ENCODE measurements at places on chromosomes 4 and X. TPM values are rescaled to one million over a fixed set of nuclear protein-coding genes. Genes with fewer than 3 reads are reported as not detected.

POF1B gene
- total RNA-seq = 2.1 TPM

RTL9 gene
- total RNA-seq = 0.13 TPM

SMR3B gene
- not detected for total RNA-seq

HPGD gene
- total RNA-seq = 81.0 TPM

NXF2B gene
- not detected for total RNA-seq

MTMR8 gene
- 0.53 TPM for total RNA-seq

PDE5A gene
- 0.39 TPM for total RNA-seq

PNCK gene
- 0.13 TPM for total RNA-seq

All from A549 treated with Hydrocortisone at 1 μM for 4 hours (cell line).